Heart left ventricle (tissue), 16 donors: ENCODE measurements at places on chromosomes 11 and 22. TPM values are rescaled to one million over a fixed set of nuclear protein-coding genes. Genes with fewer than 3 reads are reported as not detected.

GRCh38 chr11:26958702-26959049 lies 35.2 kb upstream of the FIBIN start:
- DNase-seq, result no peak

DNA sequence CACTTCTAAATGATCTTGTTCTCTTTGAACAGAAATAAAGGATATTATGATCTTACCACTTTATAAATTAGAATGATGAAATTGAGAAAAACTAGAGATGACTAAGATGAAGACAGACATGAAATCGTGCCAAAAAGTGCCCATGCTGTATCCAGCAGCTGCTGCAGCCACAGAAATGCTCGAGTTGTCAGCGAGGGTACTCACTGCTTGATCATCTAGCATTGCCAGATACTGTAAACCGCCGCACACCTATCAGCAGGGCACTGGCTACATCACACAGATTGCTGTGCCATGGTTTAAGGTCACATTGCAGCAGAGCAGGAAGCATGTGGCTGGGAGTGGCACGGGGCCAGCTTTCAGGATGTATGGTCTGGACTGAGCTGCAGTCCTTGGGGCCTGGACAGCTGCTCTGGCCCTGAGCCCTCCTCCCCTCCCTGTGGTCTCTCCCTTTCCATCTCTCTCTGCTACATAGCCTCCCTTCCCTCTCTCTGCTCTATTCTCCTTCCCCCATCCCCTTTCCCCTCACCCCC lies 51.0 kb upstream of the SEPTIN5 start:
- DNase-seq, result peak; percentile 77

GRCh38 chr11:110896358-110896757 lies 184.1 kb upstream of the ARHGAP20 start:
- DNase-seq, result no peak

DNA sequence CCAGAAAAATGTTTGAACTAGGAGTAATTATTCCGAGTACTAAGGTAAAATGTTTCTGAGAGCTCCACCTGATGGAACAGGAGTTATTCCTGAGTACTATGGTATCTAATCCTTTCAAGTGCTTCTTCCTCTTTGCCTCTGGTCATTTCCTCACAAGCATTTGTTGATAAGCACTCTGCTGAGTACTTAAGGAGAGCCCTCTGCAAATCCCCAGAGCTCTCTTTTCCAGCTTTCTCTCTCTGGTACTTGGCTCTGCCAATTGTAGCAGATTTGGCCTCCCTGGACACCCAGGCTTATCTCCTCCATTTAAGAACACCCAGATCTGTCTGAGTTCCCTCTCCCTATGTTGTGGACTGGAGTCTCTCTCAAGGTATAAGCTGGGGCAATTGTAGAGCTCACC lies 457.0 kb downstream of the MN1 start:
- no peak for DNase-seq

DNA sequence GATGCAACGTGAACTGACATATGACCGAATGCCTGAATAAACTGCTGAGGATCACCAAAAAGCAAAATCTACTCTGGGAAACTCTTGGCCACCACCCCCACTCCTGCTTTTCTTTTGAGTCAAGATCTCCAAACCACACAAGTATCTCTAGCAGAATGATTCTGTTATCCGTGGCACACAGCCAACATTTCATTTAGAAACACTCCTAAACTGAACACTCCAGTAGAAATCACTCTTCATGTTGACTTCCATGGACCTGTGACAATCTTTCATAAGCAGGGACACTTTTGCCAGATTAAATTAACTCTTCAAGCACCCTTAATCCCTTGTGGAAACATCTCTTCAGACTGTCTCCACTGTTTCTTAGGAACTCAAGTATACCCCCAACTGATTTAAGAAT lies 44.4 kb downstream of the VSIG10L2 start:
- DNase-seq, result no peak

DNA sequence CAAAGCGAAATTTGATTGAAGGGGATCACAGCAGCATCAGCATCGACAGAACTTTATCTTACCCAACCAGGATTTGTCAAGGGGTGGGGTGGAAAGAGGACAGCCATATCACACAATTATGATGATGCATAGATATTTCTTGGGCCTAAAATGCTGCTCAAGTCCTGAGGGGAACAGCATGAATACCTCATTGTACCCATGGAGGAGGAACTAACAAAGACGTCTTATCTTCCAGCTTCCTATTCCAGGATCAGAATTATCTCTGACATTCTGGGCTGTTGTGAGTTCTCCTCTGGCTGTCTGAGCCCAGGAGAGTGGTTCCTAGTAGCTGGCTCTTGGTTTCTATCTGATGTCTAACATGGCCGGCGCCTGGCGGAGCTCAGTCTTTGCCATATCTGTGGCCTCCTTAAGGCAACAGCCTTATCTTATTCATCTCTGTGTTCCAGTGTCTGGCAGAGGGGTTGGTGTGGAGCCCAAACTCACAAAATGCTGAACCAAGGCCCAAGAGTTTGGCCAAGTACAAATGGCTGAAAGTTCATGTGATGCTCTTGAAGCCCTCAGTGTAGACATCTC lies 68.2 kb upstream of the TIMP3 start:
- DNase-seq, result no peak

SLC17A6 gene
- total RNA-seq, result not detected
